CD4-positive, alpha-beta T cell treated with Interleukin-15 for 1 hour (primary cell): ENCODE measurements at places on chromosomes 5 and 9.

DNA sequence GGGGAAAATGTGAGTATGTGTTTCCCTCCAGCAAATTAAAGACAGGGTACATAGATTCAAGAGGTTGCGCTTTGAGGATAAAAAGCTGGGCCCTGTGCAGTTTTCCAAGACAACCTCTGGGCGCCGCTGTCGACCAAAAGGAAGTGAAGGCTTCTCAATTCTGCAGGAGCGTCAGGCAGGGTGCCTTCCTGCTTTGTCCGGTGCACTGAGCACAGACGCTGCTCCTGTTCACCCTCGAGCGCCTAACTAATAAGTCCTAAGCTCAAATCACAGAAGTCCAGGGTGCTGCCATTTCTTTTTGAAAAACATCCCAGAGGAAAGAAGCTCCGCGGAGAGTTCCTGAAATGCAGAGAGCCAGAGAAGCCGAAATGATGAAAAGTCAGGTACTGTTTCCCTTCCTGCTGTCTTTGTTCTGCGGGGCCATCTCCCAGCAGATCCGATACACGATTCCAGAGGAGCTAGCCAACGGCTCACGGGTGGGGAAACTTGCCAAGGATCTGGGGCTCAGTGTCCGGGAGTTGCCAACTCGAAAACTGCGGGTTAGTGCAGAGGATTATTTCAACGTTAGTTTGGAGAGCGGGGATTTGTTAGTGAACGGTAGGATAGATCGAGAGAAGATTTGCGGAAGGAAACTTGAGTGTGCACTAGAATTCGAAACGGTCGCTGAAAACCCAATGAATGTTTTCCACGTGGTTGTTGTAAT is at the start of gene PCDHGB1:
Gene PCDHGB1, plus strand, starts transcription at position 183 of the 703 bp plus-strand sequence. Its CDS starts 162 bp downstream, at position 345.
- peak; percentile 20 for DNase-seq

GRCh38 chr5:54621048-54621447 is 103.5 kb downstream of the SNX18 start:
- DNase-seq: no peak

DNA sequence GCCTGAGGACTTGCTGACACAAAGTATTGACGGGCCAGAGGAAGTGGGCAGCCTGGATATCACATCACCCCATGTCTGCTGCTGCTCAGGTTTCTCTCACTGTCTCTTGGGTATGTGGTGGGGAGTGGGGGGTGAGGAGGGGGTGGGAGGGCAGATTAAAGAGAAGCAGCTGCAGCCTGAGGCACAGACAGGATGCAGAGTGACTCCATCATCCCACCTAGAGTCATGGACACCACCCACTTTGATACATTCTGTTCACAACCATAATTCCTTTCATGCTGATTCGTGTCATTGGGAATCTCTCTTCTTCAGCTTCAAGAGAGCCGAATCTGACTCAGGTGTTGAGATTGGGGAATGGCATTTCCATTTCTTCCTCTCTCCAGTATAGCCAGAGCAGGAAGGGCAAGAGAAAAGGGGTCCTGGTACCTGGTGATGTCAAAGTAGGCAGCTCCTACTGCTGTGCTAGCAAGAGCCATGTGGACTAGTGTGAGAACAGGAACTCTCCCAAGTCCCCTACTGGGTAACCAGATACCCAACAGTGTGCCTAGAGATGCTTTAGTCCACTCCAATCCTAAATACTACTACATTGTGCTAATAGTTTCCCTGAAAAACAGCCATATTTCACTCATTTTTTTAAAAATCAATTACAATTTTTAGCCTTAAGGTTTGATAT is 22.4 kb downstream of the GRAMD2B start:
- DNase-seq: no peak

DNA sequence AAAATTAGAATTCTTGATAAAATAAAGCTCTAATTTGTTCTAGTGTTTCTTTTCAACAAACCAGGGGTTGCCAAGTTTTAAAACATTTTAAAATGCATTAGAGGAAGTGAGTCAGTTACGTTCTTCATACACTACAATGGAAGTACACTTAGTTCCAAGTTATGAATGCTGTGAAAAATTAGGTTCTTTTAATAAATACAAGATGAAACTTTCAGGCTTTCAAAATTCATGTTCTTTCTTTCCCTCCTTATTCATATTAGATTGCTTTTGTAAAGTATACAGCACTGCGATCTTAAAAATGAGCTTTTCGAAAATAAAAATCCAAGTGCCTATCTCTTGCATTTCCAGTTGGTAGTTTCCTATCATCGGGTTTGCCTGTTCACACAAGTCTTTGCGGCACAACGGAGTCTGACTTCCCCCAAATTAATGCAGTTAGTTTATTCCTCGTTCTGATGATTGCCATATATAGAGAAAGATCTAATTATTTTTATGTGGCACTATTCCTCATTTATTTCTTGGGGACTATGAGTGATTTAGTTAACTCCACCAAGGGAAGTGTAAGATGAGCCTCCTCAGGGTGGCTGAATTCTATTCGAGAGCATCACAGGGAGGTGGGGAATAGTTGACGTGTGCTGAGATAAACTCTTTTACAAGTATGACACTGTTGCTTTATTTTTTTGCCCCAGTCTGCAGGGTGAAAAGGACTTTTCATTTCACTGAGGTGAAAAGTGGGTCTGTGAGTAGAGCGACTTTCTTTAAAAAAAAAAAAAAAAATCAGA is 238.2 kb downstream of the CD180 start:
- DNase-seq: no peak

GRCh38 chr9:91185193-91185886 is 176.4 kb downstream of the AUH start:
- DNase-seq: no peak

- DNase-seq: no peak
Observed at GRCh38 chr9:125893277-125893676, 146.1 kb downstream of the PBX3 start.

- DNase-seq: no peak
Observed at GRCh38 chr9:34102796-34103195, 23.7 kb downstream of the DCAF12 start.

- DNase-seq: no peak
Observed at GRCh38 chr9:87436716-87437115, 61.0 kb upstream of the DAPK1 start.
